GM23338 (cell line): ENCODE measurements at places on chromosomes 5 and 9.

DNA sequence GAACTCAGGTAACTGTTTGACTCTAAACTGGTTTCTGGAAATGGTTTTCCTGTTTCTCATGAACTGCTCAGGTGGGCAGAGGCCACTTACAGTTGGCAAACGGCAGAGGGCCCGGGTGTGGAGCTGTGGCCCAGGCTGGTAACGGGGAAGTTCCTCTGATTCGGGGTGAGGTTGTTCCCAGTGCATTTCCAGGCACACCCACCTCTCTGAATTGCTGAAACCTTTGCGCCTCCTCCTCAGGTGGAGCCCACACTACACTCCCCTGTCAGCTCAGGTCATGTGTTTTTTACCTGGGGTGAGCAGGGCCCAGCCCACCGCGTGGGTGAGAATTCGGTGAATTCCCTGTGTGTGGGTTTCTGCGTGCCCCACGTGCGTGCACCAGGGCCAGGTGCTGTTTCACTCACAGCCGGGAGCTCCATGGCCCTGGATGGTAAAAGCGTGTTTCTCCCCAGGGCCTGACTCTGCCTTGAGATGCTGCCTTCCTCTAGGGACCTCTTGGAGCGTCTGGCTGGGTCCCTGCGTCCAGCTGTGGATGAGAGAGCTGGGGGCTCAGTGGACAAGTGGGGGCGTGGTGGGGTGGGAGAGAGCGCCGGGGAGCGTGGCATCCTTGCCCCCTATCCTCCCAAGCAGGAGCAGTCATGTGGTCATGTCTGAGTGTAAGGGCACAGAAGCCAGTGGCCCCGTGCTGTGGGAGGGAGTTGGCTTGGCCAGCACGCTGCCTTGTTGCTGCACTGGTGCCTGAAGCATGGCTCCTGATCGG, 33.5 kb upstream of the LPCAT1 start:
- DNase-seq, result no peak

DNA sequence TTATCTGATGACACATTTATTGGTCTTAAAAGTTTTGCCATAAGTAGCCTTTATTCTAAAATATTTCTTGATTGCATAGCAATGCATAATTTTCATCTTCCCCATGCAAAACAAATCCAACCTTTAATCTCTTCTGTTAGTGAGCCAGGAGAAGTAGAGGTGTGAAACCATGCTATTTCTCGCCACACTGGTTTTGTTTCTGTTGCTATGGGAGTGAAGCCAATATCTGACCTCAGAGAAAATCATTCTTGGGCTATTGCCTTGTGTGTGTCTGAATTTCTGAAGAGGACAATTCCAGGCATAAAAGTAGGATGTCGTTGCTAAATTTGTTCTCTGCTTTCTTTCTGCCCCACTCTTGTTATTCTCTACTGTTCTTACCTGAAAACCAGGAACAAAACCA, 183.6 kb downstream of the PTTG1 start:
- no peak for DNase-seq

DNA sequence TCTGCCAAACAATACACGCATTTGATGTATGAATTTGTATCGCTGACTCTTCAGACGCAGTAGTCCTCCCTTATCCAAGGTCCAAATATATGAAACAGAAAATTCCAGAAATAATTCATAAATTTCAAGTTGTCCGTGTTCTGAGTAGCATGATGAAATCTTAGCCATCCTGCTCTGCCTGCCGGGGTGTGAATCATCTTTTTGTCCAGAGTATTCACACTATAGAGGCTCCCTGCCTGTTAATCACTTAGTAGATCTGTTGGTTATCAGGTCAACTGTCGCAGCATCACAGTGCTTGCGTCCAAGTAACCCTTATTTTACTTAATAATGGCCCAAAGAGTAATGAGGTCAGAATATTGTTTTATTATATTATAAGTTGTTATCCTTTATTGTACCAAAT, 268.1 kb downstream of the DOCK8 start:
- DNase-seq, result no peak

- no peak for DNase-seq
Observed at GRCh38 chr9:126531035-126531571, 82.6 kb upstream of the LMX1B start.

DNA sequence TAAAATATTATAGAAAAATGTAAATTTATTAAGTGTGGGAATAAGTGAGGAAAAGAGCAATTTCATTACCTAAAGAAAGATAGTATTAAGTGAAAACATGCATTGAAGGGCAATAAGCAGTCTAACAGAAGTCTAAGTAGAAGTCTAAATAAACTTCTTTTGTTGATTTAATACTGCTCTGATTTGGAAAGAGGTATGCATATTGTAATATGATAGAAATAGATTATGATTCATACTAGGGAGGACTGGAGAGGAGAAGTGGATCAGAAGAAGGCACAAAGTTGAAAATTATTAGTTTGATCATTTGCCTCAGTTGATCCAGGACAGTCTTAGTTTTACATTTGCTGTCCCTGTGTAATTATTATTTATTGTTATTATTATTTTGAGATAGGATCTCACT, 6.6 kb upstream of the ERBIN start:
- no peak for DNase-seq

DNA sequence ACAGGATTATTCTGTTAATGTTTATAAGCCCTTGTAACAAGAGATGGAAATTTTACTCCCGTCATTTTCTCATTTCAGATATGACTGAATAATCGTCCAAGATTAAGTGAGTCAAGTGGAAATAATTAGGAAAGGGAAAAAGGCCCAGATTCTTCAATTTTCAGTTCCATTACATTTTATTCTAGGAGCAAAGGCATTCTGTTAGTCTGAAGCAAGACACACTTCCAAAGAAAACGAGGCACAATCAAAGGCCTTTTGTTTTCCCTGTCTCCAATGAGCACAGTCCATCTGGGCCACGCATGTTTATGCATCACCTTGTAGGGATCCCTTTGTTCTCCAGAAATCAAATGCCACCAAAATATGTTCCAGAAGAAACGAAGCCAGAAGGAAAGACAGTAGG, 382.9 kb upstream of the RFX3 start:
- DNase-seq, result no peak

DNA sequence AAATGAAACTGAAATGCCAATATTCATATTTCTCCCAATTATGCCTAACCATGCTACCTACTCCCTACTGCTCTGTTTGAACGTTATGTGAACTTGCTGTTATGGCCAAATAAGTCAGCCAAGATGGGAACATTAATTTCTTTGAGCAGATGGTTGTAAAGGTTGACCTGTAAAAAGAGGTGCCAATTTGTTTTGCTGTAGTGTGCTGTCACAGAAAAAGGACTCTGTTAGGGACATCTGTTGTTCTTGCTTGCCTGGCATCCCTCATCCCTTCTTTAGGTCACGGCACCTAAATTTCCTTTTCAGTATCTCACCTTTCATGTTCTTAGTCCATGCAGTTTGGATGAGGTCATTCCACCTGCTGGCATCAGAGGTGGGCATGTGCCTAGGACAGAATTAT, 35.4 kb downstream of the GDNF start:
- no peak for DNase-seq

- no peak for DNase-seq
Observed at GRCh38 chr5:63650581-63650980, 311.7 kb downstream of the HTR1A start.

DNA sequence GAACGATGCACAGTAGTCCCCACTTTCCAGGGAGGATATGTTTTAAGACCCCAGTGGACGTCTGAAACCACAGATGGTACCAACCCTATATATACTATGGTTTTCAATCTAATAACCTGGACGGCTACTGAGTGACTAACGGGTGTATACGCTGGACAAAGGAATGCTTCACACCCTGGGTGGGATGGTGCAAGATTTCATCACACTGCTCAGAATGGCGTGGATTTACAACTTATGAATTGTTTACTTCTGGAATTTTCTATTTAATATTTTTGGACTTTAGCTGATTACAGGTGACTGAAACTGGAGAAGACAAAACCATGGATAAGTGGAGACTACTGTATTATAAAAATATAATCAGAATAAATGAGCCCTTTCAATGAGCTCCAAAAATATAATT, 147.6 kb upstream of the TRIM32 start:
- DNase-seq, result no peak
